ENCODE measurements at places on chromosomes 1 and 21.

DNA sequence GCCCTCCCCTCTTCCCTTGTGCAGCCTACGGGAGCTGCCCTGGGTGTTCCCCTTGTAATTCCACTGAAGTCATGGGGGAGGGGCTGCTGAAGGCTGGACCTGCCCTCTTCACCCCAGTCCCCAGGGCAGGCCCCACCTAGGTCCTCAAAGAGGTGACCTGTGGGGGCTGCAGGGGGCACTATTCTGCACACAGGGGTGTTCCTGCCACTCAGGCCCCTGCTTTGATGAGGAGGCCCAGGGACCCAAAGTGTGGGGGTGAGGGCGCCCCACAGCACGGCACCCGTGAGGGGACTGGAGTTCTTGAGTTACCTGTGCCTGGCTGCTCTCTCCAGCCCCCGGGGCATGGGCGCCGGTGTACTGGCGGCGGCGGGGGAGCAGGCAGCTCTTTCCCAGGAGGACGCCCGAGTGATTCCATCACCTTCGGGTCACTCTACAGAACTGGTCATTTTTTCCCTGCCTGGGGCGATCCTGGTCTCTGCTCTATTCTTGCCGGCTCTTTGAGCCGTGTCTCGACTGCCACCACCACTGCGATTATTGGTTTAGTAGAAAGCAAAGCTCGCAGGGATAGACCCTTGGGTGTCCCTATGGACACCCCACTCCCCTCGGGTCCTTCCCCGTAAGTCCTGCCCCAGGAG lies 6.9 kb upstream of the PRDM16 start:
- DNase-seq, result no peak

DNA sequence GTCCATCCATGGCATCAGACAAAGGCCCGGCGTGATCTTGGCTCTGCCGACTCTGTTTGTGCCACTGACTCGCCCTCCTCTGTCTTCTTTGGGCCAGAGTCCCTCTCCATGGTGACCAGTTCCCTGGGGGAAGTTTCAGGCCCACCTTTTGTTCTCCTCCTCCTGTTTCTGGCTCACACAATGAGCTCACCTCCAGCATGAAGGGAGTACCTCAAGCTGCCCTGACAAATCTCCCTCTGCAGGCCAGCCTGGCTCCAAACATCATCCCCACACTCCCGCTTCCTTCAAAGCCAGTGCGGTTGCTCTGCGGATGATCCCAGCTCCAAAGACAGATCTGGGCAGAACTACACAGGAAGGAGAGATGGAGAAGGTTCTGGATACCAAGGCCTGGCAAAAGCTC lies 576.6 kb downstream of the NPHP4 start:
- no peak for DNase-seq

DNA sequence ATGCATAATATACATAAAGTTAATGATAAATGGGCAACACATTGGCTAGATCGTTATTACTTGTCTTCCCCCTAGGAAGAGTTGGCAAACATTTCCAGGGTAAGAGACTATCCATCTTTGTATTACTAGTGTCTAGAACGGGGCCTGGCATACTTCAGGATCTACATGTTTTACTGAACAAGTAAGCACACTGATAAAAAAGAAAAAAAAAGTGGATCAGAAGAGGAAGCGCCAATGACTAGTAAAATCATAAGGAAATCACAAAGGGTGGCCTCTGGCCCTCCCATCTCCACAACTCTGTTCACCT lies 482 bp downstream of the TM2D1 start:
- DNase-seq, result no peak

- no peak for DNase-seq
Measured at GRCh38 chr1:218970397-218970990, 203.2 kb upstream of the LYPLAL1 start.

GRCh38 chr1:184533049-184533448 lies 146.2 kb downstream of the C1orf21 start:
- DNase-seq, result no peak

DNA sequence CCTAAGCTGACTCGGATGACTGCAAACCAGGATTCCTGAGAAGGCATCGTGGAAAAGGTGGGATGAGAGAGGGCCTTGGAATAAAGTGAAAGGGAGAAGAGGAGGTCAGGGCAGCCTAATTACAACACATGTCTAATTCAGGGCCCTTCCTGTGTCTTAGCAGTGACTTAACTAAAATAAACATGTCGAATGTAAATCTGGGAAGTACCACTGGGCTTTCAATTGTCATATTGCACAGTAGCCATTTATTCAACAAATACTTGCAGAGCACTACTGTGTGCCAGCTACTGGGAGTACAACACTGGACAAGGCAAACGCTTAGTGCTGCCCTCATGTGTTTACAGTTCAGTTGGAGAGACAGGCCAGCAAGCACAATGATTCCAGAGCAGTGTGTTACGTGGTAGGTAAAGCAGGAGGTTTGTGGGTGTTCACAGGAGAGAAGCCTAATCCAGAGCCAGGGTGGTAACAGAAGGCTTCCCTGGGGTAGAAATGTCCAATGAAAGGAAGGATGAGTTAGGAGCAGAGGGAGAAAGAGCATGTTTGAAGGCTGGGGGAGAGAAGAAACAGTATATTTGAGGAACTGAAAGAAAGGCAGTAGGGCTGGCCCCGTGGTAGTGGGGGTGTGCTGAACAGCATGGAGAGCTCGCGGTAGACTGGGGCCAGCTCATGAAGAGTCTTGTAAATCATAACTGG lies 38.0 kb upstream of the RASAL2 start:
- DNase-seq, result no peak

DNA sequence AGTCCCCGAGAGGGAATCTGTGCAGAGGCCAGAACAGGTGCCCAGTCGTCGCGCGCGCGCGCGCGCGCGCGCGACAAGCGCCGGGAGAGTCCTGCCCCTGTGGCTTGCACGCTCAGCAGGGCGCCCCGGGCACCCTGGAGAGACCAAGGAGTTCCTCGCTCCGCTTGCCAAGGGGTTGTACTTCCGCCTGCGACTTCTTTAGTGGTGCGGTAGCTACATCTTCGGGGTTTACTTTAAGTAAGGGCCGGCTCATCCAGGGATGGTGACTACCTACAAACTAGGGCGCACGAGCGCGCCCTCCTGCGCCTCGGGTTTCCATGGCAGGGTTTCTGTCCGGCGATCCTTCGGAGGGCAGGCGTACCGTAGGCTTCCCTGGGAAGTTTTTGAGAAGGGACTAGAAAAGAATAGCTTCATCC lies 1.4 kb downstream of the LHX4 start:
- DNase-seq, result no peak

DNA sequence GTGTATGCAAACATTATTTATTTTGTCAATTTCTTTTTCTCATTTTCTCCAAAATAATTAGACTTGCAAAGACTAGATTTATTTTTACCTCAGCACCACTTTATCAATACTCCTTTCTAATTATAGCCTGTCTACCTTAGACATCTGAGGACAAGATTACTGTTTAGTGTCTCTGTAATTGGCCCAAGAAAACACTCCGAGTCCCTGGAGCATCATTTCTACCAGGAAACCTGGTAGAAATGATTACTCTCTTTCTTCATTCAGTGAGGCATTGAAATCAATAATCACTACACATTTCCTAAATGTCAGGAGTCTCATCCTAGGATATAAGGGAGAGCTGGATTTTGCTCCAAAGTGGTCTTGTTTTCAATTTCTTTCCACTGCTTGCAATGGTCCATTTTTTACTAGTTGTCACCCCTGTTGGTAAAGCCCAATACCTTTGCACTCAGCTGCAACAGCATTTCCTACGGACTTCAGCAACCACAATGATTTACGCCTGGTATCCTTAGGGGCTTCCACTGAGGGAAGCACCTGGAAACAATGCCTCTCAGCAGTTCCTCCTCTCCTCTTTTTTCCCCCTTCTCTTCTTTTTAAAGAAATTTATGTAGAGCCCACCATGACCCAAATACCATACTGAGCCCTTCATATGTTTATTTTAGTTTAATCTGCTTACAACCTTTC lies 64.6 kb downstream of the GRIK1 start:
- no peak for DNase-seq

GRCh38 chr1:112337028-112337531 lies 58.9 kb upstream of the CTTNBP2NL start:
- no peak for DNase-seq

All from T-cell (primary cell).